ENCODE measurements at places on chromosomes 16 and 17.

DNA sequence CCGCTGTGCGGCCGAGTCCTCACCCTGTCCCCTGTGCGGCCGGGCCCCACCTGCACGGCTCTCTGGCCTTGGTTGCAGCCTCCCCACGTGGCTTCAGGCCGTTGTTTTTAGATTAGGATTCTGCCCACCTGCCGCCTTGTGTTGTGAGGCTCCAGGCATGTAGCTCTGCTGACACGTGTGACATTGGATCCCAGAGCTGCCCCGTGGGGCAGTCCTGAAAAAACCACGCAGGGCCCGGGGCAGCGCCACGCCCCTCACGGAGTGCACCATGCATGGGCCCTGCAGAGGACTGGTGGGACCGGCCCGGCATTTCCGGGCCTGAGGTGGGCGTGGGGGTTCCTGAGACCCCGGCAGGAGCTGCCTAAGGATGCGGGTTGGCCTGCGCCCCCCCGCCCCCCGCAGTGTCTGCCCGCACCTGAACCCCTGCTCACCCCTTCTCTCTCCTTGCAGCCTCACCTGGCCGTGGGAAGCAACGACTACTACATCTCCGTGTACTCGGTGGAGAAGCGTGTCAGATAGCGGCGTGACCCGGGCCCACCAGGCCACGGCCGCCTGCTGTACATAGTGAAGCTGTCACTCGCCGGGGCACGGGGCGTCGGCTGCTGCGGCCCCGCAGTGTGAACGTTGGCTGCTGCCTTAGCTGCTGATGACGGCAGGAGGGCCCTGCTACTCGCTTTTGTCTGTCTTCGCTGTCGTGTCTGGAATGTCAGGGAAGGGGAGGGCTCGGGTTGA, 27.7 kb upstream of the CHMP6 start:
- DNase-seq: no peak

GRCh38 chr17:892958-893357, 86.6 kb downstream of the NXN start:
- DNase-seq: no peak

DNA sequence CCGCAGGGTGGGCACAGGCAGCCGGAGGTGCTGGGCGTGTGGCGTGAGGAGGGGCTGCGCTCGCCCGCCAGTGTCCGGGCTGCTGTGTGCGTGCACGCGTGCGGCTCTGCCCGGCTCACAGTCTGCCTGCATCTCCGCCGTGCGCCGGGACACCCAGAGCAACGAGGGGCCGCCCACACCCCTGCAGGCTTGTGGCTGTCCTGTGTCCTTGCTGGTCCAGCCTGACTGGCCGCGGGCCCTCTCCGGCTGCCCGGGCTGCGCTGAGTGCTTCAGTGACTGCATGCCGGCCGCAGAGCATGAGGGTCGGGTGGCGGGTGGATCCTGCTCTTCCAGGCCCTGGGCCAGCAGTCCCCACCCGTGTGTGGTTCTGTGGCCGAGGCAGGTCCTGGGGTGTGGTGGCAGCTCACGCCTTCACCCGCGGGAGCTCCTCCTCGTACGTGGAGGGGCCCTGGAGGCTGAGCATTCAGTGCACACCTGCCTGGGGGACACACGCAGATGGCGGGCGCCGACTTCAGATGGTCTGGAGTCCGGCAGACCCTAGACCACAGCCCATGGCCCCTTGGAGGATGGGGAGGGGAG, 12.4 kb downstream of the TPSG1 start:
- DNase-seq: no peak

DNA sequence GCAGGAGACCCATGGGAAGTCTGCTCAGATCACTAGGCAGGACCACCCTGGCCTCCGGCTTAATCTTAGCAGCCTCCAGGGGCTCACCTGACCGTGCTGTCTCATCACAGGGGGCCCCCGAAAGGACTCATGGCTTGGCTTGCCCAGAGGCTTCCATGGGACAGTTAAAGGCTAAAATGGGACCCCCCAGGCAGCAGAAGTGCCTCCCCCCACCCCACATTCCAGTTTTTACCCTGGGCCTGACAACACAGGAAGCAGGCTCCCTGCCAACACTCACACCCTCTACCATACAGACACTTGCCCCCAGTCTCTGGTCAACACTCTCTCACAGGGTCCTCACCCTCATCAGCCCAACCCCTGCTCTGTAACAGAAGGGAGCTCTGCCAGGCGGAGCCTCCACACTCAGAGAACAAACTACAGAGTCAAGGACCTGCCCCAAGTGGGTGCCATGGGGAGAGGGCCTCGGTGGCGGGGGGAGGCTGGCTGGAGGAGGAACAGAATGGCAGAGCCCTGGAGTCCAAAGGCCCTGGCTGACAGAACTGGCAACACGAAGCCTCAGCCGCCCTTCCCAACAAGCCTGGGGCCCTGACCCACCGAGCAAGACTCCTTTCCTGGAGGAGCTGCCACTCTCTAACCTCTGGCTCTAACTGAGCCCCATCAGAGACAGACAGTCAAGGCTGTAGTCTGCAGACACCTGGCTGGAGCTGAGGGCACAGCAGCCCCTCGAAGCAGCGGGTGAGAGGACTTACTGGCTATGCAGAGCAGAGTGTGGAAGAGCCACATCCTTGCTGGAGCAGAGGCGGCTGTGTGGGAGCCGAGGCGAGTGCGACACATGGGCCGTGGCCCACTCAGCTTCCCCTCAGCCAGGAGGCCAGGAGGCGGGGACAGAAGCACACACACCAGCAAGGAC, at the start of gene ITGAE:
Gene ITGAE, minus strand, starts transcription at position 827 of the 910 bp plus-strand sequence. Its CDS starts 44 bp downstream, at position 783.
- no peak for DNase-seq

- no peak for DNase-seq
Measured at GRCh38 chr16:81443688-81444447, 740 bp upstream of the CMIP start.

DNA sequence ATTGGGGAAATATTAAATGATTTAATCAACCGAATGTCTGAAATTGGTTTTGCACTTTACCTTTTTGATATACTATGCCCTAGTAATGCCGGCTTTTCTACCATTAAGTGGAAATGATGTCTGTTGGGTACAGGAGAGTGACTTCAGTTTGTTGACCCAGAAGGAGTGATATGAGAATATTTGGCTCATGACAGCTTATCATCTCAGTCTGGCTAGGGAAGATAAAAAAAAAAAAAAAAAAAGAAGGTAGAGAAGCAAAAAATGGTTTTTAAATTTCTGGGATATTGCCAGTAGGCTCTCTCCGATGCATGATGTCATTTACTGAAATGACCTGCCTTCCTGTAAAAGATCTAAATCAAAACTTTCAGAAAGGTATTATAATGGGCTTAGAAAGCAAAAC, 69.0 kb downstream of the CNTNAP4 start:
- no peak for DNase-seq

- DNase-seq: no peak
Measured at GRCh38 chr17:5629128-5629527, 44.8 kb upstream of the NLRP1 start.

DNA sequence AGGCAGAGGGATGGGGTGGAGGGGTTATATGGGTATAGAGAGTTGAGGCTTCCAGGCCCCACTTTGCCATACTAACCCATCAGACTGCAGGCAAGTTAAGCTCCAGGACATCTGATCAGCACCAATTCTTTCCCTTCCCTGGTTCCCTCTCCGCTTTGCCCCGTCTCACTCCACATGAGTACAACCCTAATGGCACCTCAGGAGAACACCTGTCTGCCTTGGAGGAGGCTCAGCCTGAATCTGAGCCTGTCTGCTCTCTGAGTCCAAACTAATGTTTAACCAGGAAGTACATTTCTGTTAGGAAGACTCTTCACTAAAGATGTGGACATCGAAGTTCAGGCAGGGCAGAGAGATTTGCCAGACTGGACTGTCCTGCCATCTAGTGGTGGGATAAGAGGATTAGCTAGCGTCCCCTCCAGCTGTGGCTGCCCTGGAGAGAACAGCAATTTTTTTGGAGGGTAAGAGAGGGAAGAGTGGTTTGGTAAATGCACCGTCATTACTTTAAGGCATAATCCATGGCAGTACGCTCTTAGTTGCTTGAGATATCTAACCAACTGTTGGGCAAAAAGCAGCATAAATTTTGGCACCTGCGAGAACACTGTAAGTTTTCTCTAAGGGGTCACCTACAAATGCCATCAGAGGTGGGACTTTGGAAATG, 29.2 kb upstream of the LRRC75A start:
- DNase-seq: peak; percentile 83

DNA sequence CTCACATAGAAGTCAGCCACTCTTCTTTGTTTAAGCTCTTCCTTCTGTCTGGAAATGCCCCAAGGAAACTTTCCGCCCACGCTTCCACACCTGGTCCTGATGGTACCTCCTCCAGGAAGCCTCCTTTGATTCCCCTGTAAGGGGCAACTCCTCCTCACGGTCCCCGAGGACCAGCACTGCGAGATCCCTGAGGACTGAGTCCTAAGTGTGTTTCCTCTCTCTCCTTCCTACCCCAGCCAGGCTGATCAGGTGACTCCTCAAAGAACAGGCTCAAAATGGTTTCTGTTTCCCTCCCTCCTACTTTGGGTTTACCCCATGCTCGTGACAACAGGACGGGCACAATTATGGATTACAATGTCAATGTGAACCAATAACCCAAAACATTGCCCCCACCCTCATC, 63.0 kb upstream of the MED9 start:
- no peak for DNase-seq

DNA sequence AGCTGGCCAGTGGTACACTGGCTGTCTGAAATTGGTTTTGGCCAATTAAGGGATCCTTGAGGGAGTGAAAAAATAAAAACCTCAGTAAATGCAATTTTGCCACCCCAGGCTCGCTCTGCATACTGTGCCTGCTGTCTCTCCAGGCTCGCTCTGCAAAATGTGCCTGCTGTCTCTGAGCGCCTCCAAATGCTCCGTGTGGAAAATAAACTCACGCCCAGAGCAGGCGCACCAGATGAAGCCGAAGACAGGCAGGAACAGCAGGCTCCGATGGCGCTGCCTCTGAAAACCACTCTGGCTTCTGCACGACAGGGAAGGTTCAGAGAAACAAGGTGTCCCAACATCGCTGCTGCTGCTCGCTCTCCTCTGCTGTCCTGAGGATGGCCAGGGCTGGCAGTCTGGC, 29.1 kb downstream of the SNN start:
- no peak for DNase-seq

GRCh38 chr17:78912082-78912481, 9.1 kb upstream of the CEP295NL start:
- no peak for DNase-seq

GRCh38 chr16:76535-77272, 1.3 kb upstream of the MPG start:
- DNase-seq: no peak

DNA sequence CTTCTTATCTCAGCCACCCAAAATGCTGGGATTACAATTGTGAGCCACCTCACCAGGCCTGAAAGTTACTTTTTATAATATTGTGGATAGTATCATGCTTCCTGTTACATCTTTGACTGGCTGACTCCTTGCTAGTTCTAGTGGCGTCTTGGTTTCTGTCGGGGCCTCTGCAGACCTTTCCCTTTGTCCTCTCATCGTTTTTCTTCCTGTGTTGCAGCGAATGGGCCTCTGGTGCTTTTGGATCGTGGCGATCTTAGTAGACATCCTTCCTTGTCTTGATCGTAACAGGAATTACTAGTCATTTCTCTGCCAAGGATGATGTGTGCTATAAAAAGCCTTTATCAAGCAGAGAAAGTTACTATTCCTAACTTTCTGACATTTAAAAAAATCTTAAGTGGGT, 20.8 kb downstream of the ASPSCR1 start:
- DNase-seq: no peak

- DNase-seq: no peak
Measured at GRCh38 chr17:59491353-59492090, 73.9 kb upstream of the DHX40 start.
